ENCODE measurements at places on chromosomes 2 and 18. TPM values are rescaled to one million over a fixed set of nuclear protein-coding genes. Genes with fewer than 3 reads are reported as not detected.

GRCh38 chr18:59467497-59467896 is 108.4 kb upstream of the LMAN1 start:
- DNase-seq: no peak

DNA sequence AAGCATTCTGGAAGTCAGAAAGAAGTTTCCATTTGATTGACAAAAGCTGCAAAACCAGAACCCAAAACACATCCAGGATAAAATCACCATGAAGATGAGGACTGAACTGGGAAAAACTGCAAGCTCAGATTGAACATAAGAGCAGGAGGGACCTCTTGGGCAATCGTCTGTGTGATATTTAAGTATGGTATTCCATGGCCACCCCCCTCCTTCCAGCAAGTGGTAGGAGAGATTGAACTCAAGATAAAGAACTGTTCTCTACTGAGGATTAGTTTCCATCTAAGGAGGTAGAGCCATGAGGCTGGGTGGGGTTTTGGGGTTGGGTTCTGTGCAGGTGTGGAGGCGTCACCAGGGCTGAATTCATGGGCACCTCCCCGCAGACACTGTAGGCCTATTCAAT is 251.1 kb downstream of the NCKAP5 start:
- DNase-seq: no peak

GRCh38 chr18:5389356-5389755 is 93.8 kb upstream of the ZBTB14 start:
- DNase-seq: no peak

DNA sequence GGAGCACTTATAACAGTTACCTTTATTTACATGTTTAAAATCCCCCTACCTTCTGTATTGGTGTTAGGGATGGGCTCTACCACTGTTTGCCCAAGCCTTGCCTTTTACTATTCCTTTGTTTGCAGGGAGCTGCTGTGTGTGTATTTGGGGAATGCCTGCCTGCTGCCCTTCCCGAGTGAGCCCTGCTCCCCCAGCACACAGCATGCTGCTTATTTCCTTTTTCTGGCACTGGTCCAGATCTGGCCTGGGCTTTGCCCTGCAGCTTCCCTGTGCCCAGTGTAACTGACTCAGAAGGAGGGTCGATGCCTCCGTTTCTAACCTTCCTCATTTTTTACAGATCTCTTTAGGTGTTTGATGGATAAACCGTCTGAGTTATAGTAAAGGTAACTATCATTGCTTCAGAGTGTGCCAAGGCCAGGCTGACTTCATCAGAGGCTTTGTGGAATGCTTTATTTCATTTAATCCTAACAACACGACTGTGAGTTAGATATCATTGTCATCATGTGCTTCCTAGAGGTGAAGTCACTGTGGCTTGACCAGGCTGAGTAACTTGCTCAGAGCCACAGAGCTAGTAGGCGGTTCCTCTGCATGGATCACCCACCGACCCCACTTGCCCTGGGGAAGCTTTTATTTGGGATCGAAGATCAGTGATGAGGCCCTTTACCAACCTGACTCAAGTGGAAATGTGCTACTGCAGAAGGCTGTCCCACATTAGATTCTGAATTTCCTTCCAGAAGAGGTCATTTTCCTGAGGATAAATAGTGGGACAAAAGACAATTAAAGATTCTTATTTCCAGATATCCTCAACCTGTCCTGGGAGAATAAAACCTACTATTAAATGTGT is 238.8 kb downstream of the ZNF407 start:
- no peak for DNase-seq

- no peak for DNase-seq
These were observed 849.1 kb downstream of the CNTNAP5 start for GRCh38 chr2:124874219-124874618.

DNA sequence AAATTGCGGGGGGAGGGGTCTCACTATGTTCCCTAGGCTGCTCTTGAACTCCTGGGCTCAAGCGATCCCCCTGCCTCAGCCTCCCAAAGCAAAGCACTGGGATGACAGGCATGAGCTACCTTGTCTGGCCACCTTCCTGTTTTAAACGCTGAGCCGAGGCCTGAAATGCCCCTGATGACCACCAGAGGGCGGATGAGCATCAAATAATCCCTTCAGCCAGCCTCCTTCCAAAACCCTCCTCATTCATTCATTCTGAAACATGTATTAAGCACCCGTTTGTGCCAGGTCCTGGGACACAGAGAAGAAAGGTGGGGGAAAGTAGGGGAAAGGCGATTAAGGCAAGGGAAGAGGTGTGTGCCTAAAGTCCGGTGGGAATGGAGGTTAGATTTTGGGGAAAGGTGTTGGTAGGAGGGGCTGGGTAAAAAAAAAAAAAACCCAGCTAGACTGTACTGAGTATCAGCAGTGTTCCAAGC is 30.7 kb upstream of the PTMA start:
- peak; percentile 69 for DNase-seq

DNA sequence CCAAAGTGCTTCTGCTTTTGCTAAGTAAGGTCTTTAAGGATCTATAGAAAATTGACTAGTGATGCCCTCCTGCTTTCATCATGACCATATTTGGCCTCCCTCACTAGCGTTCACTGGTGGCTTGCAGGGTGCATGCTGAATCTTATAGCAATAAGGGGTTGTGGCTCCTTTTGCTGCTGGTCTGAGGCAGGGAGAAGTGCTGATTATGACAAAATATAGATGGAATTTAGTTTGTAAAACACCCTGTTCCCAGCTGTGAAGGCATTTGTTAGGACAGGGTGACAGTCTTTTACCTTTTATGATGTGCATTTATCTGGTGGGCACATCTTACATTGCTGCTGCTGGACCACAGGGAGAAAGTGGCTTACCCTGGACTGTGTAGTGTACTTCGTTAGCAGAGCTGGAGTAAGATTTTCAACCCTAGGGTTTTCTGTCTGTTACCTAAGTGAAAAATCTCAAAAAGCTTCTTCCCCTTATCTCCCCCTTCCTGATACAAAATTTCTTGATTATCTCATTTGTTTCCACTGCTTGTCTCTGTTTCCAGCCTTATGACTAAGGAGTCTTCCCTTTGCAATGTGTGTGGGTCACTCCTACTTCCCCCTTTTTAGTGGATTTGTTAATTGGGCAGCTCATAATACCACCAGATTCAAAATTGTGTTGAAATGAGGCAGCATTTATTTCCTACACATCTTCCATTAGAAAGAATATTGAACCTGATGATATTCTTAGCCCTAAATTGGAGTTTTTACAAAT is 21.2 kb upstream of the RPL37A start:
- no peak for DNase-seq

- DNase-seq: no peak
These were observed 30.9 kb upstream of the IL37 start for GRCh38 chr2:112880091-112880531.

DNA sequence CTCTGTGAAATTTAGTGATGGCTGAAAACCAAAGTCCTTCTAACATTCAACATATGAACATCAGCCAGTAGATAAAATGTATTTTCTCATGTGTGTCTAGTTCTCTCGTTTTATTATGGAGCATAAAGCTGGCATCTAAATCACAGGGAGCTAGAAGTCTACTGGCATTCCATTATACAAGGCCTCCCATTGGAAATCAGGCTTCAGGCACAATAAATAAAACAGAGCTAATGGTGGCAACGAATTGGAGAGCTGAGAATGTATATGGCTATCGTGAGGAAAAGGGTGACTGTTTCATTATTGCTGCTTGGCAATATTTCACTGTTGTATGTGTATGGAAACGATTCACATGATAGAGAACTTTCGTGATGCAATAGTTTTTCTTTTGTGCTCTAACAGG is 62.4 kb downstream of the SLC5A7 start:
- no peak for DNase-seq

The STARD6 gene
- total RNA-seq: not detected

DNA sequence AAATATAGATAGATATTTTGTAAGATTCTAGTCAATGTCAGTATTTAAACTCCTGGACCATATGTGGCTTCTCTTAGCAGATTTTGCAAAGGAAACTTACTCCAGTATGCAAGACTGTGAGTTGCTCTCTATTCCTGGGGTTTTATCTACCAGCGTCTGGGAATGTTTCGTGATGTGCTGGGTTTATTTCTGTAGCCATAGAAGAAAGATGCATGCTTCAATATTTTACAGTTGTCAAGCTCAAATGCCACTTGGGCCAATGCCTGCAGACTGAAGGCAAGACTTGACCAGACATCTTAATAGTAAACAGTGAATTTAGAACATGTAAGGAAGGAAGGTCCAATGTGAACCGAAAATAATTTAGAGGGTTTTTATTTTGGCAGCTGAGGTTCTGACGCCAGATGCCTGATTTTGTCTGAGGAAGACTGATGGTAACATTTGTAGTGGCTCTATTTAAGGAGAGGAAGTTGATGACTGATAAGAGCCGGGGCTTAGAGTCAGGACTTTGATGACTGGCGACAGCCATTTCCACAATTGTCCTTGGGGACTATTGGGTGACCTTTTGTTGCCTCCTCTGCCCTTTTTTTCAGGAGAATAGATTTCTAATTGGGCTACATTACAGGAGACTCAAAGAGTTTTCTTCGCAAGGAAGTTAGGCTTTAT is 154.3 kb downstream of the RAPGEF4 start:
- no peak for DNase-seq
